ENCODE measurements at places on chromosomes 16 and 17.

GRCh38 chr16:87851601-87852000, 17.7 kb downstream of the SLC7A5 start:
- DNase-seq, result no peak

- no peak for DNase-seq
Observed at GRCh38 chr16:57192146-57192545, 6.0 kb downstream of the RSPRY1 start.

GRCh38 chr16:85401917-85402766, 211.0 kb upstream of the GSE1 start:
- DNase-seq, result no peak

DNA sequence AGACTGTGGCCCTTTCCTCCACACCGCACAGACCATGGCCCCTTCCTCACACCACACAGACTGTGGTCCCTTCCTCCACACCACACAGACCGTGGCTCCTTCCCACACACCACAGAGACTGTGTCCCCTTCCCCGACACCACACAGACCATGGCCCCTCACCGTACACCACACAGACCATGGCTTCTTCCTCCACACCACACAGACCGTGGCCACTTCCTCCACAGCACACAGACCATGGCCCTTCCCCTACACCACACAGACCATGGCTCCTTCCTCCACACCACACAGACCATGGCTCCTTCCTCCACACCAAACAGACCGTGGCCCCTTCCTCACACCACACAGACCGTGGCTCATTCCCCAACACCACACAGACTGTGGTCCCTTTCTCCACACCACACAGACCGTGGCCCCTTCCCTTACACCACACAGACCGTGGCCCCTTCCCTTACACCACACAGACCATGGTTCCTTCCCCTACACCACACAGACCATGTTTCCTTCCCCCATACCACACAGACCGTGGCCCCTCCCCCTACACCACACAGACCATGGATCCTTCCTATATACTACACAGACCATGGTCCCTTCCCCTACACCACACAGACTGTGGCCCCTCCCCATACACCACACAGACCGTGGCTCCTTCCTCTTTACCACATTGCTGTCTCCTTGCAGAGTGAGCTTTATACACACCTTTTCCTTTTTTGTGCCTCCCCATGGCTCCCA, 297.5 kb upstream of the FOXF1 start:
- DNase-seq, result no peak

GRCh38 chr17:20203018-20203417, 193.9 kb downstream of the SPECC1 start:
- no peak for DNase-seq

DNA sequence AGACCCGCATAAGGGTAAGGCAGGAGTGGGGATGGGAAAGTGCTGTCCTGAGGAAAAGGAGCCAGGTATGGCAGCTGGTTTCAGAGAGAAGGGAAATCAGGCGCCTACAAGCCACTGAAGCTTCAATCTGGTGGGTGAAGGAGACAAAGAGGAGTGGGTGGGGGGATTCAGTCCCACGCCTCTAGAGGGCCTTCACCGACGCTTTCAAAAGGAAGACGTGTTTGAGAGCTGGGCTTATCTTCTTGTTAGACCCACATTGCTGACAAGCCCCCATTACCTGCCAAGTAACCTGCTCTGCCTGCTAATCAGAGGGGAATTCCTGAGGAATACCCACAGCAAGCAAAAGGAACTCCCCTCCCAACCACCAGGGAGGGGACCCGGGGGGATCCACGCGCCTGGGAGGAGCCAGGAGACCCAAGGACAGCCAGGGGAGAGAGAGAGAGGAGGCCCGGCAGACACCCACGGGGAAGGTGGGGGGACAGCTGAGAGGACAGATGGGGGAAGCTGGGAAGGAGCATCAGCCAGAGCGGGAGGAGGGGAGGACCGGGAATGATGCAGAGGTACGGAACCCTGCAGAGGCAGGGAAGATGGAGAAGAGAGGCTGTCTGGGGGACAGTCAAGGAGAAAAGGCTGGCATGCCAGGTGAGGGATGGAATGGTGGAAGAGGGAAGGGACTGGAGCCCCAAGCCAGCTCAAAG, 1.0 kb downstream of the MTMR4 start:
- no peak for DNase-seq

DNA sequence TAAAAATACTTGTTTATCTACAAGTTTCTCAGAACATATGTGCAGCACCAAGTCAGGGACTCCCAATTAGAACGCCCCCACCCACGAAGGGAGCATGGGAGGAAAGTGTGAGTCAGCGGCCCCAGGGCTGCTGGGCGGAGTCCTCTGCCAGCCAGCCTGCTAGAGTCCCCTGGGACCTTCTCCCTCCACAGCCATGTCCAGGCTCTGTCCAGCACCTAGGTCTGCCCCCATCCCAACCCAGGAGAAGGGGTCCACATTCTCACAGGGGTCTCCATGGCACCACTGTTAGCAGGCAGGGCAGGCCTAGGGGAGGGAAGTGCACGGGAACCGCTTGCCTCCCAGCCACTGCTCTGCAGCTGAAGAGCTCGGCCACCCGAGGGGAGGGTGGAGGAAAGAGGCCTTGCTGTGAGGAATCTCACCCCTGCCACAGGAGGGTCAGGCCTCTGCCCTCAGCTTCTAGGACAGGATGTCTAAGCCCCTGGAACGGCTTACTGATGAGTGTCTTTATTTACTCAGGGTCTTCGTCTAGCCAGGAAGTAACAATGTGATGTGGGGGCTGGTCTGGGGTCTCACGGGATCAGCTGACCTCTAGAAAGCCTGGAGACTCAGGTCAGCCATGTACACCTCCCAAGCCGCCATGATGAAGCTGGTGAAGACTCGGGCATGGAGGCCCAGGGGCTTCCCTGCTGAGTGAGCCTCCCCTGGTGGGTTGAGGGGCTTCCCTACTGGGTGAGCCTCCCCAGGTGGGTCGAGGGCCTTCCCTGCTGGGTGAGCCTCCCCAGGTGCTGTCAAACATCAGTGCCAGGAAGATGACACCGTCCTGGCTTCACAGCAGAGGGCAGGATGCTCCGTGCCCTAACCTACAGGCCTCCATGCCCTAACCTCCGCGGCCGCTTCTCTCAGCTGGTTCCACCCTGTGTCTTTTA, 190.3 kb downstream of the RBFOX3 start:
- DNase-seq, result no peak

DNA sequence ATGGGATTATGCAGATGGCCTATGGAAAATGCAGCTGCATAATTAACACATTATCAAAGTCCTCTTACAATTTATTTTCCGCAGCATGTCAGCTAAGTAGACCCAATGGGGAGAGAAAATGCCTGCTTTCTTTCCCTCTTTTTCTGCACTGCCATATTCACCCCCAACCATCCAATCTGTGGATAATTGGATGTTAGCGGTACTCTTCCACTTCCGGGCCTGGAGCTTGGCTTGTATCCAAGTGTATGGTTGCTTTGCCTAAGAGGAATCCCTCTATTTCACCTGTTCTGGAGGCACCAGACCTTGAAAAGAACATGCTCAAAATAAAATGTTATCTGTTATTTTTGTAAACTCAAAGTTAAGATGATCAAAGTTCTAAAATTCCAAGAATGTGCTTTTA, 41.1 kb upstream of the CACNG3 start:
- DNase-seq, result no peak

GRCh38 chr17:39929646-39930407, 2.3 kb downstream of the LRRC3C start:
- DNase-seq, result no peak

DNA sequence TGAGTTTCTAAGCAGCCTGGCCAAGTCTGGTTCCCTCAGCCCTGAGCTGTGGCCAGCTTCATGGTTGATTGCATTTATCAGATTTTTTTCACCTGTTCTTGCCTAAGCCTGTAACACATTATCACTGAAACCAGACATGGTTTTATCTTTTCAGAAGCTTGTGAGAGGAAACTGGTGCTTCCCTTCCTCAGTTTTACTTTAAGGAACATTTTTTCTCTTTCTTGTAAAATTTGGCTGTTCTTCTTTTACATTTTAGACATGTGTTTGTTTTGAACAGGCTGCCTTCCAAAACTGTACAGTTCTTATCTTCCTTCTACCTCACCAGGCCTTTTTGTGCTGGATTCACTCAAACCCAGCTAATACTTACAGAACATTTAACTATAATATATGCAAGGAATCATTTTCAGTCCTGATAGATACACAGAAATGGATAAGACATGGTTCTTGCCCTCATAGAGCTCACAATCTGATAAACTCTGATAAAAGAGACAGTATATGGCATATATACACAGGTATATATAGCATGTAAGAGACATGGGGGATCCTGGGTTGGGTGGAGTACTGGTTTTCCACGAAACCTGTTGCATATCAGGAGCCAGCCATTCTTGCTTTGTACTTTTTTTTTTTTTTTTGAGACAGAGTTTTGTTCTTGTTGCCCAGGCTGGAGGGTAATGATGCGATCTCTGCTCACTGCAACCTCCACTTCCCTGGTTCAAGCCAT, 44.5 kb downstream of the ZNRF1 start:
- no peak for DNase-seq

DNA sequence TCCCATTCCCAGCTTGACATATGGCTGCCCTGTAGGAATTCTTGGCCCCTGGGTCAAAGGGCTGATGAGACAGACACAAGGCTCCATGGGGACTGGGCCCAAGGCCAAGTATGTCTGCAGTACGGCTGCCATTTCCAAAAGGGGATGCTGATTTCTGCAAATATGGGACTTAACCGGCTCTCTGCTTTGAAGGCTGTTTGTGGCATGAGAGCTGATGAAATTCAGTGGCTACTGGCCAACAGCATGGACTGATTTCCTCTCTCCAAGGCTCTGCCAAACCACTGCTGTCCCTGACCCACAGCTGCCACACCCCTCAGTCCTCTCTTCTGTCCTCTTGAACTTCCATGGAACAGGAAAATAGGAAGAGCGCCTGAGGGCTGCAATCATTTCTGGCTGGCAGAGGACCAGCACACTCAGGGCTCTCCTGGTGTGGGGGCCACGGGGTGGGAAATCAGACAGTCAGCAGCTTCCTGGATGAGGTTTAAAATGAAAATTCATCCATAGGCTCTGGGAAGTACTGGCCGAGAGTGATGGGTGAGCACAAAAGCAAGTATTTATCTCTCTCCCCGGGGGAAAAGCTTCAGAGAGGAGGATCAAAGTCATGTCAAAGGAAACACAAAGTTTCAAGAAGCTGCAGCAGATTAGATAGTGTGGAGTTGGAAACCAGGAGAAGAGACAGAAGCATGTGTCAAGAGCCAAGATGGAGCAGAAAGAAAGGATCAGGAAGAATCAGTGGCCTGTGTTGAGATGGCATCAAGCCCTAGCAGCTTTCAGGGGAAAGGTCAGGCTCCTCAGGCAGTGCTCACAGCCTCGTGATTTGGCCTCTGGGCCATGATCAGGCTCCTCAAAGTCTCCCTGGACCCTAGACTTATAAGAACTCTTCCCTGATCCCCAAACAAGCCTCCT, 64.1 kb upstream of the SREBF1 start:
- no peak for DNase-seq

GRCh38 chr16:71880176-71880575, 3.8 kb downstream of the ZNF821 start:
- no peak for DNase-seq

DNA sequence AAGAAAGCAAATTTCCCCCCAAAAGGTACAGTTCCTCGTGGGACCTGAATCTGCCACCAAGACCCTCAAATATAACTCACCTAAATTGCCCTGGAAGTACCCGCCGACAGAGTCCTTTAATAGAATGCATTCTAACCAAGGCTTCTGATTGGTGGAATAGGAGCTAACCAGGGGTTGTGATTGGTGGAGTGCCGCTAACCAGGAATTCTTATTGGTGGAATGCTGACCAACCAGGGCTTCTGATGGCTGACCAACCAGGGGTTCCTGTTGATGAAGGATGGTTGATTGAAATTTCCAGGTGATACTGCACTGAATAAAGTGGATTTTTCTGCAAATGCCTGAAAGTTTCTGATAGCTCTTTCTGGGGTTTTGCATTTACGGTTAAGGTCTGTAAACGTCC, 6.5 kb downstream of the TFAP4 start:
- DNase-seq, result no peak

DNA sequence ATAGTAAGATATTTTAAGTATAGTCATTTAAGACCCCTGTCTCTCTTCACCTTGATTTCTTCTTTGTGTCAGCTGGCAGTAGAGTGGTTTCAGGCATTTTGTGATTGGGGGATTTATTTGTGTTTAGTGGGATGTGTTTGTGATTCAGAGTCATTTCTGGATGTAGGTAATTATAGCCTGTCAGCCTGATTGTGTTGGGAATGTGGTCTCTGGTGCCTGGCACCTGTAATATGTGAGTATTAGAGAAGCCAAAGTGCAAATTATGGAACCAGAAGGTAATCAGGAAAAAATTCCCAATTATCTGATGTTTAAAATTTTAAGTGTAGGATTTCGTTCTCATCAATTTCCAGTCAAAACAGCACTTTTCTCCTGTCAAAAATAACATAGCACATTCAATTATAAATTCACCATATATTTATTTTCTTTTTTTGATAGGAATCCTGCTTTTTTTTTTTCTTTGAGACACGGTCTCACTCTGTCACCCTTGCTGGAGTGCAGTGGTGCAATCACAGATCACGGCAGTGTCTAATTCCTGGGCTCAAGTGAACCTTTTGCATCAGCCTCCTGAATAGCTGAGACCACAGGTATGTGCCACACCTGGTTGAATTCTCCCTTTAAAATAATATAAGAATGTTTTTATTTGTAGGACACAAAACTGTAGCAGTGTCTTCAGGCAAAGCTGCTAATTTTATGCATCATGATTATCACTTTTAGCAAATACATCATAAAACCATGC, 42.7 kb downstream of the ATF7IP2 start:
- no peak for DNase-seq

DNA sequence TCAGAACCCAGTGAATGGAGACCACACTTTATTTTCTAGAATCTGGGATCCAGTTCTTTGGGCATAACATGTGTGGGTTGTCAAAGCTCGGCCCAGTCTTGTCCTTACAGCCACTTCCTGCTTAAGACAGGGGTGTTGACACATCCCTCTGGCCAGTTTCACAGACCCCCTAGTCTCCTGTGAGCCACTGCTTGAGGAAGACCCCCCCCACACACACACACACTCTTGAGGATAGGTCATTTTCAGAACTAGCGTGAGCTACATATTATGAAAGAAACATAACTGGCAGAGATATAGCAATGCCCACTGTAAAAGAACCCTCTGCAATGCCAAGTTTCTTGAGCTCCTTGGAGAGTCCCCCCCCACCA, 3.2 kb upstream of the PDK2 start:
- no peak for DNase-seq

- no peak for DNase-seq
Observed at GRCh38 chr17:20995873-20996723, 46.7 kb downstream of the USP22 start.

DNA sequence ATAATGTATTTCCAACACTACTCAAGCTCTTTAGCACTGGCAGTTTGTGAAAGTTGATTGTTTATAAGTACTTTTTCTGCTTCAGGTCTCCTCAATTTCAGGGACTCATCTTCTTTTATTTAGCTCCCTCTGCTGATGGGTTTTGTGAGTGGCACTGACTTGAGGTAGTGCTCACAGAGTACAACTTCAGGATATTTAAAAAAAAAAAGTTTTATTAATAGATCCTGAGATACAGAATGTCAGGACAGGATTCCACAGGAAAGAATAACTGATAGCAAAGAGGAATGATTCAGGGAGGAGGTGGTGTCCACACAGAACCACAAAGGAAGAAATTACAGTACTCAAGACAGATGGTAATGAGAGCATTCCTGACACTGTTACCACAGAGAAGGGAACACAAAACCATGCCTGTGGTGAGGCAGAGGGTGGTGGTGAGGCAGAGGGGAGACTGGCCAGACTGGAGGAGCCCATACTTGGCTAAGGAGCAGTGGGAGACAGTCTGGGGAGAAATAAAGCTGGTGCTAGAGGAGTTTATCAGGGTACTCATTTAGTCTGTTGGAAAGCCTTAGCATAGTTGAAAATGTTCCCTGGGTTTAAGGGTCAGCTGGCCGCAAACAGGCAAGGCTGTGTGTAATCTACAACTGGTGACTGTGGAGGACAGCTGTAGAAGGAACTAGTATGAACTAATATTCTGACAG, 63.7 kb downstream of the SPAG9 start:
- peak; percentile 42 for DNase-seq

All from keratinocyte (primary cell).